ENCODE measurements at places on chromosomes 16 and 17. TPM values are rescaled to one million over a fixed set of nuclear protein-coding genes. Genes with fewer than 3 reads are reported as not detected.

The ANKS3 gene
- total RNA-seq = 27.2 TPM

The KRT33B gene
- not detected for total RNA-seq

The SPNS2 gene
- 0.23 TPM for total RNA-seq

The RNF222 gene
- total RNA-seq = not detected

The KRTAP4-6 gene
- not detected for total RNA-seq

The CCDC78 gene
- 0.98 TPM for total RNA-seq

The NPTX1 gene
- total RNA-seq = 10.1 TPM

The ABCA6 gene
- 90.9 TPM for total RNA-seq

The CFAP52 gene
- 0.08 TPM for total RNA-seq

The MT1H gene
- total RNA-seq = not detected

The SEC14L5 gene
- 2.6 TPM for total RNA-seq

The TP53TG3C gene
- not detected for total RNA-seq

The PHLPP2 gene
- total RNA-seq = 4.0 TPM

The SPN gene
- not detected for total RNA-seq

The CTRL gene
- 0.38 TPM for total RNA-seq

The SCPEP1 gene
- 96.4 TPM for total RNA-seq

The SHISA9 gene
- total RNA-seq = under 0.01 TPM

The FBXW10 gene
- total RNA-seq = under 0.01 TPM

The KRTAP16-1 gene
- total RNA-seq = not detected

The SLC35G3 gene
- not detected for total RNA-seq

The STARD3 gene
- total RNA-seq = 49.3 TPM

The SOX9 gene
- 0.94 TPM for total RNA-seq

The ACSM5 gene
- not detected for total RNA-seq

The OR3A3 gene
- total RNA-seq = not detected

The ZNF598 gene
- 12.0 TPM for total RNA-seq

The ARL5C gene
- total RNA-seq = not detected

The RUNDC1 gene
- 12.1 TPM for total RNA-seq

The SDR42E1 gene
- total RNA-seq = 0.08 TPM

The RNU2-1 gene
- total RNA-seq = not detected

The KCNAB3 gene
- total RNA-seq = 0.15 TPM

The EPX gene
- not detected for total RNA-seq

The MT1M gene
- 2.0 TPM for total RNA-seq

Data from smooth muscle cell of the coronary artery (primary cell).